ENCODE measurements at places on chromosomes 3 and 15.

DNA sequence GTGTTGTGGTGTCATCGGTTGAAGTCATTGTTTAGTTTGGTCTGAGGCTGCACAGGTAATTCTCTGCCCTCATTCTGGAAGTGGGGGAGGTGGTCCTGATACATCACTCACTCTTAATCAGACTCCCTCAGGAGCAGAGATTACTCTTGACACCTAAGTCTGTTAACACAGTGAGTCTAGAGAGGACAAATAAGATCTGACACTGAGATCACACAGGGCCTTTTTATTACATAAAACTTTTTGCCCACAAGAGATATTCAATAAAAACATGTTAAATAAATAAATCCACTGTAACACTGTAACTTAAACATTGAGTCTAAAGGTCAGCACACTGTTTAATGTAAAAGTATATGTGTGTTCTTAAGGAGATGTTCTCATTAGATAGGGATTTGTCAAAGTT is 57.1 kb upstream of the MBNL1 start:
- DNase-seq: no peak

DNA sequence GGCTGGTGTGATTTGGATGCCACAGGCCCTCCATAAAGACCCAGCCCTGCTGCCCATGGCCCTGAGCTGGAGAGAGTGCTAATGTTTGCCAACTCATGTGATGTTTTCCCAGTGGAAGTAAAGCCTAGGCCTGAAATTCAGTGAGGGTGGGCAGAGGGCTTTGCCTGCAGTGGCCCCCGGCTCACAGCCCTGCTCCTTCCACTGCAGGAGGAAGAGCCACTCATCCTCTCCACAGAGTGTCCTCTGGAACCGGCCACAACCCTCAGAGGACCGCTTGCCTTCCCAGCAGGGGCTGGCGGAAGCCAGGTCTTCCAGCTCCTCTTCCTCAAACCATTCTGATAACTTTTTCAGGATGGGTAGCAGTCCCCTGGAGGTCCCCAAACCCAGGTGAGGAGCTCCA is 13.9 kb upstream of the CPNE9 start:
- no peak for DNase-seq

DNA sequence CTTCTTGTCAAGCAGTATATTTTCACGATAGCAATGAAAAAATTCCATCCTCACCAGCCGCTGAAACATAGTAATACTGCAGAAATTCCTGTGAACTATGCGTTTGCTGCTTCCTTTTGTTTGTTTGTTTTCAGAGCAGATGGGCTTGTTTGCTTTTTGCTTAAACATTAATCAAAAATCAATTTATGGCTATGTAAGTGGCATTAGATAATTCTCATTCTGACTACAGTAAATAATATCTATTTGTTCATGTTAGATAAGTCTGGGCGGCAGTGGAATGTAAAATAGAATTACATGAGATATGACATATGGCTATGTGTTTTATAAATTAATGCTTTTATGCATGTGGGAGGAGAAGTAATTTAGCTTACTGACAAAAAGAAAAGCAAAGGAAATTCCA is 163.7 kb downstream of the PGPEP1L start:
- DNase-seq: peak; percentile 68

DNA sequence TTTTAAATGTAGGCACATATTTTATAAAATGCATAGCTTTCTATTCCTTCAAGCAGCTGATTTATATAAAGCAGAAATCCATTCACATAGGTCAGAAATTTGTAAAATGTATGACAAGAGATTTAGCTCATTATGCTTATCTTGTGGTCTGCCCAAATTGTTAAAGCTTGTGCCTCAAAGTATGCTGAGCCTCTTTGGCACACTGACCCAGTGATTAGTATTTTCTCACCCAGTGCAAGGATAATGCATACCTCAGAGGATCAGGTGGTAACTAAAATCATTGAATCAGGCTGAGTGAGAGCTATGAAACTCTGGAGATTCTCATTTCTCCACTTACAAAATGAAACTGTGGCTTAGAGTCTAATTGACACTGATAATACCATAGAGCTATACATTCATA is 533.3 kb downstream of the FGF12 start:
- no peak for DNase-seq

- peak; percentile 72 for DNase-seq
Observed at GRCh38 chr3:167467848-167468611, 5.8 kb downstream of the SERPINI2 start.

- peak; percentile 6 for DNase-seq
Observed at GRCh38 chr15:73755481-73755880, 2.3 kb upstream of the INSYN1 start.

GRCh38 chr15:39638041-39638440 is 57.2 kb downstream of the THBS1 start:
- no peak for DNase-seq

DNA sequence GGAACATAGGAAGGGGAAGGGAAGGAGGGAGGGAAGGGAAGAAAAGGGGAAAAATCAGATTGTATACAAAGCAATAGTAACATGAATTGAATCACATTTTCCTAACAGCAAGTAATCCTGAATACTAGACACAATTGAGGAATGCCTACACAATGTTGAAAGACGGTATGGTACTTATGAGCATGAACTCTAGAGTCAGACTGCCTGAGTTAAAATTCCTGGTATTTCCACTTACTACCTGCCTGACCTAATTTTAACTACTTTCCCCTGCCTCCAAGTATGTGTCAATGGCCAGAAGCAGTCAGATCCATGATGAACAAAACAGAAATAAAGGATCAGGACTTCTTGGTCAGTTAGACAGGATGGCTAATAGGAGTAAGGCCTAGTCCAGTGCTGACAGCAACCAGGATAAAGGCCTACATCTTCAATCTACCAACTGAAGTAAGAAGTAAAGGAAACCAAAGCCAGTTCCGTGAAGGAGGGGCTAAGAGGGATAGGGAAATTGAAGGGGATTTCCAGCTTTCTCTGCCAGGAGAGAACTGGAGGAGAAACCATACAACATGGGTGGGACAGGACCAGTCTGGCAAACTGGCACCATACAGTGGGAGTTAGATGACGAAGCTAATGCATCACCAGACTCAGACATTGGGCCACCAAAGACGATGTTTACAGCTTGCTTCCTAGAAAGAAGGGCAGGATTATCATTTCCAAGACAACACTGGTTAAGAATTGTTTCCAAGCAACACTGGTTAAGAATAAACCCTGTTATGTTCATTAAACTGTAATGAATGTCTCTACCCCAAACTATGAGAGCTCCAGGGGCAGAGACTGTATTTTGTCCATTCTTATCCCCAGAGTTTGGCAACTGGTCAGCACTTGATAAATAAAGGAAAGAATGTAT is 151.6 kb upstream of the UBE2E2 start:
- DNase-seq: no peak

DNA sequence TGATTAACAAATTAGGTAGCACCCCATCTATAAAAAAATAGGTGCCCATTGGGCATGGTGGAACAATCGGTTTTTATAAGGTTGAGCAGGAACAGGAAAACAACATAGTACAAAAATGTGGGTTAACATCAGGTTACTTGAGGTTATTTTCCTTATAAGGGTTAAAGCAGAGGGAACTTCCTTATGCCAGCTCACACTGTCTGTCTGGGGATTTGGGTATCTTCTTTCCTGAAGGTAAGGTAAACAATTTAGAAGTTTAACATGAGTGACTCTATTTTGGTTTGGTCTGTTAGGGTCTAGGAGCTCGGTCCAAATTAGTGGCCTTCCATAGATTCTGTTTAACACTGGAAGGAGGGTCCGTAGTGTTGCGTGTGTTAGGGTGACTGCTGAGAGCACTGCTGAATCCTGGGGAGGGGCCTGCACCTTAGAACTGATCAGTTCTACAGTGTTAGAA is 14.7 kb downstream of the CHD2 start:
- no peak for DNase-seq

GRCh38 chr15:64532521-64533315 is 72.3 kb downstream of the ZNF609 start:
- DNase-seq: no peak

- DNase-seq: no peak
Observed at GRCh38 chr3:5181469-5182141, 5.9 kb upstream of the EDEM1 start.

DNA sequence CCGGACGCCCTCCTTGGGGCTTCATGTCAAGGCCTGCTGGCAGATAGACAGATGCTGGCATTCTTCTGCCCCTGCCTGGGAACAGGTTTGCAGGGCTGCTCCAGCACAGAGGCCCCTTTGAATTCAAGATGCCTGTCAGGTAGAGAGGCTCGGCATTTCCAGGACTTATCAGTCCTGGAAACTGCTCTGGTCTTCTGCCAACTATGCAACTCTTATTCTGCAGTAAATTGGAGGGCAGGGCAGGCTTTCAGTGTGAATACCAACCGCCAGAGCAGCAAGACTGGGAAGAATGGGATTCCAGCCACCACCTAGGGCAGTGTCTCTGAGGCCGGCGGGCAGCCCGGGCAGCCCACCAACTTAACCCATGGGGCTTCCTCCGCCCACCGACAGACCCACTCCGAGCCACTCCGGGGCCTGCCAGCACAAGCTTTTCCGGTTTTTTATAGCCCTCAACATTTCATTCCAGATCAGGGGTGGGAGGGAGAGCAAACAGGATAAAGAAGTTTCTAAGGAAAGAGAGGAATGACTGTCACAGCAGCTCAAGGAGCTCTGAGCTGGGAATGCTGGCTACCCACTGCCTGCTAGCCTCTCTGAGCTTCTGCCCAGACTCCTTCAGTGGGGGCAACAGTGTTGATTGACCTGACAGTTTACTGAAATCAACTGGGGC is 140.9 kb downstream of the NTRK3 start:
- DNase-seq: no peak

DNA sequence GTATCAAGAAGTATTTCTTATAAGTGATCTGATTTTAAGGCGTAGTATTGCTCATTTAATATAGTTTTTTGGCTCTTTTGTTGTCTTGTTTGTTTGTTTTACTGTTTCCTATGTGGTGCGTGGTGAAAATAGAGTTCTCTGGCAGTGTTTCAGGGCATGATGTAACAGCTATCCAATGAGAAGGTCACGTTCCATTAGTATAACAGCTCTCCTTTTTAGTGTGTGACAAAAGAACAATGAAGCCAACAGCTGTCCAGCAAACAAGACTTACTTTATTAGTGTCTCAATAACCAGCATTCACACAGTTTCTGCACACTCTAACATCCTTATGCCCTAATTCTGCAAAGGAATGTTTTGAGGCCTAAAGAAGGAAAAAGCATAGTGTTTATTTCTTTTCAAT is 127.9 kb downstream of the SLC25A26 start:
- DNase-seq: peak; percentile 39

- DNase-seq: peak; percentile 16
Observed at GRCh38 chr15:100715571-100716455, 113.4 kb downstream of the ASB7 start.

- peak; percentile 68 for DNase-seq
Observed at GRCh38 chr15:52094811-52095584, 17.6 kb downstream of the BCL2L10 start.

- no peak for DNase-seq
Observed at GRCh38 chr15:26242565-26243071, 379.5 kb upstream of the ATP10A start.

DNA sequence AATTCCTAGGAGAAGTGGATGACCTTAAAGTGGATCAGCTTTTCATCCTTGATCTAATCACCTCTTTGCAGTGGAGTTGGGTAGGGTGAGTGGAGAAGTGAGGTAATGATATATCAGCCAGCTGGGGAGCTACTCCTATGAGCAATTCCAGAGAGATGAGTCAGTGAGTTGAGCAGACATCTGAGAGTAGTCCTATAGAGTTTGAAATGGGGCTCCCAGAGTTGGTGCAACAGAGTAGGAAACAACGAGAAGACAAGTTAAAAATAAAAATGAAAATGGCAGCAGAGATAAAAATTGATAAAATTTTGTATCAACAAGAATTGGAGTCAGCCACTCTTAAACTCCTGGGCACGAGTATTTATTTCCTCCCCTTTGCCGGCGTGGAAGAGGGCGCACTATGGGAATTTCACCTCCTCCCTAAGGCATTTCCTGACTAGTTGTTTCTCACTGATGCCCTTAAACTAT is 150.8 kb upstream of the DPH6 start:
- DNase-seq: peak; percentile 50

DNA sequence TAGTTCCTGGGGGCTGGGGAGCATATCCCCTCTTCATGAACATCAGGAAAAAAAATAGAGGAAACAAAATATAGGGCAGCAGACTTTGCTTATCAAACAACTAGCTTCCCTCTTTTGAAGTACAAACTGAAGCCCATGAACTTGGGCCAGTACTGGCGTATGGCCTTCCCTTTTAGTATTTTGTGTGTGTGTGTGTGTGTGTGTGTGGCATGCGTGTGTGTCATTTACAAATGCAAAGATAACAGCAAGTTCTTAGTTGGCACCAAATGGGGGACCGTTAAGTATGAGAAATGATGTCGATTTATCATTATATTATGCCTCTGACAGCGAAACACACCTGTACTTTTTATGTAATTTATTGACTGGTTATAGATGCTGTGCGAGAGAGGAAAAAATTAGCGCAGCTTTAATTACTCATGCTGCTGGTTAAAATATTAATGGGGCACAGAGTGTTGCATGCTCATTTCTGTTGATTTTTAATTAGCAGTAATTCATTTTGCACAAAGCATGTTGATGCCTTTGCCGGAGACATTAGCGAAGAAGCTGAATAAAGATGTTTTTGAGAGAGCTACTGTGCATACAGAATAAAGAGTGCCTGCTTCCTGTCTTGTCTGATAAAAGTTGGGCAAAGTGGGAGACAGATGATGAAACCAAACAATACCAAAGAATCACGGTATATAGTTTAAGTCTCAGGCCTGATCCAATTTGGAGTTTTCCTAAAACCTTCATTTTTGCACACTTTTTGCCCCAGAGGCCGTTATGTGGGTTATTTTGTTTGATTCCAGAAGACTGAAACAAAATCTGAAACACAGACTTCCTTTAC is 297.1 kb downstream of the SATB1 start:
- DNase-seq: peak; percentile 18

- DNase-seq: no peak
Observed at GRCh38 chr3:20074226-20075063, 34.2 kb downstream of the KAT2B start.

- DNase-seq: no peak
Observed at GRCh38 chr15:62469478-62469873, 304.4 kb upstream of the C2CD4B start.

GRCh38 chr3:169591983-169592644 is 71.4 kb downstream of the MECOM start:
- DNase-seq: no peak

Data from NCI-H69 (cell line).